Thyroid gland (tissue), 4 donors: ENCODE measurements at places on chromosomes 1 and 21.

GRCh38 chr1:166514067-166514466, 325.2 kb upstream of the POGK start:
- DNase-seq: no peak

GRCh38 chr1:26391450-26391849, 18.9 kb upstream of the ZNF683 start:
- no peak for DNase-seq

GRCh38 chr1:183635099-183635605, 431 bp downstream of the ARPC5 start:
- DNase-seq: peak; percentile 58

- DNase-seq: no peak
Observed at GRCh38 chr21:37658817-37659458, 257.3 kb downstream of the KCNJ6 start.

- DNase-seq: no peak
Observed at GRCh38 chr21:42490720-42491119, 5.3 kb downstream of the RSPH1 start.

GRCh38 chr1:76281306-76281705, 206.8 kb downstream of the ST6GALNAC3 start:
- peak; percentile 78 for DNase-seq

GRCh38 chr1:205286335-205286950, 35.1 kb downstream of the NUAK2 start:
- no peak for DNase-seq

GRCh38 chr1:46191033-46191701, 7.1 kb downstream of the POMGNT1 start:
- peak; percentile 40 for DNase-seq

DNA sequence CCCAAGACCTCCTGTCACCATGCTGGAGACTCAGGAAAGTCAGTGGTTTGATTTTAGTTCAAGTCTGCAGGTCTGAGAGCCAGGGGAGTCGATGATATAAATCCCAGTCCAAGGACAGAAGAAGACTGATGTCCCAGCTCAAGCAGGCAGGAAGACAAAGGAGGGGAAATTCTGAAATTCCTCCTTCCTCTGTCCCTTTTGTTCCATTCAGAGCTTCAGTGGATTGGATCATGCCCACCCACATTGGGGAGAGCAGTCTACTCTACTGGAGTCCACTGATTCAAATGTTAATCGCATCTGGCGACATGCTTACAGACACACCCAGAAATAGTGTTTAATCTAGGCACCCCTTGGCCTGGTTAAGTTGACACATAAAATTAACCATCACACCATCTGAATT, 7.2 kb upstream of the ADAMTS1 start:
- no peak for DNase-seq

DNA sequence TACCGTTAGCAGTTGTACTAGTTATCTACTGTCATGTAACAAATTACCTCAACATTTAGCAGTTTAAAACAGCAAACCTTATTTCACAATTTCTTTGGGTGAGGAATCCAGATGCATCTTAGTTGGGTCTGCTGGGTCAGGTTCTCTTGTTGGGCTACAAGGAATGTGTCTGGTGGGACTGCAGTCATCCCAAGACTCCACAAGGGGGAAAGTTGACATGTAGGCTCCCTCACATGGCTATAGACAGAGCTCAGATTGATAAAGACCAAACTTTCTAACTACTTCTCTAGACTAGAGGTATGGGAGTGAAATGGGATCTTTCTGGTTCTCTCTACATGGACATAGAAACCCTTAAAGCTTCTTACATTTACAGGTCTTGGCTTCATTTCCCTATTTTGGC, 160.9 kb downstream of the UCK2 start:
- DNase-seq: no peak

DNA sequence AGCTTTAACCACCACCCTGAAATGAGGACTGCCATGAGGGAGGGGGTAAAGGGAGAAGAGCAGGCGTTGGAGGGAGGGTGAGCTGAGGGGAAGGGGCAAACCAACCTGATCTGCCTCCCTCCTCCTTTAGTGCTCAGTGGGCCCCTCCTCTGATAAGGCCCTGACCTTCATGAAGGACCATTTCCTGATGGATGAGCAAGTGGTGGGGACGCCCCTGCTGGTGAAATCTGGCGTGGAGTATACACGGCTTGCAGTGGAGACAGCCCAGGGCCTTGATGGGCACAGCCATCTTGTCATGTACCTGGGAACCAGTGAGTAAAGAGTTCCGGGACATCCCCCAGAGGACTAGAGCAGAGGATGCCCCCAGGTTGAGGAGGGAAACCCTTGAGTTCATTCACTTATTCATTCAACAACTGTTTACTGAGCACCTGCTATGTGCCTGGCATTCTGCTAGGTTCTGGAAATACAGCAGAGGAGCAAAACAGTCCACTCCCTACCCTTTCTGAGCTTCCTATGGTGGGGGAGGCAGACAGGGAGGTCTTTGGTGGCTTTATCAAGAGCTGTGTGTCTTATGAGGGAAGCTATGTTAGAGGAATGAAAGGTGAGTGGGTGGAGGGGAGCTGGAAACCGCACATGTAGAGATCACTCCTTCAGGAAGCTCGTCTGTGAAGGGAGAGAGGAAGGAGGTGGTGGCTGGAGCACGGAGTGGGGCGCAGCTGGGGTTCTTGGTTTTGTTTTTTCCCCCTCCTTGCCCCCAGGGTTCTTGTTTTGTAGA, 19.5 kb downstream of the SEMA4A start:
- no peak for DNase-seq

- peak; percentile 51 for DNase-seq
Observed at GRCh38 chr1:10901091-10901890, 104.8 kb upstream of the CASZ1 start.

- DNase-seq: peak; percentile 20
Observed at GRCh38 chr1:2875707-2876561, 74.4 kb upstream of the TTC34 start.

DNA sequence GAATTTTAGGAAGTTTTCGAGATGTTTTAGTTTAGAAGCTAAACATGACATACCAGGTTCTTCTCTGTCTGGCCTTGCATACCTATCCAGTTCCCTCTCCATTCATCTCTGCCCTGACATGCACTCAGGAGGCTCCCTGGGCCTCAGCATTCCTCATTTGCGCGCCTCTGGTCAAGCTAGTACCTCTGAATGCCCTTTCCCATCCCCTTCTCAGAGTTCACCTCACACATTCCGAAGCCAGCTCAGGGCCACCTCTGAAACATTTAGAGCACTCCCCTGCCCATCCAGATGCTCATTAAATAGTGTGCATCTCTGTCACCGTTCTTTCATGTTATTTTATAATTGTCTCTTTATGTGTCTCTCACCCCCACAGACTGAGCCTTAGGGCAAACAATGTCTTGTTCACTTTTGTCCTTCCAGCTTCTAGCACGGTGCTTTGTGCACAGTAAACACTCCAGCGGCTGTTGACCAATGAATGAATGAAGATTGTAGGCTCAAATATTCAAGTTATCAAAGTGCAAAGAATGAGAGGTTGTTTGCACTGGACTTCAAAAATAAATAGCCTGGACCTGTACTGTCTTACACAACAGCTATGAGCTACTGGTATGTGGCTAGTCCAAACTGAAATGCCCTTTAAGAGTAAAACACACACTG, 1.2 kb upstream of the DHCR24 start:
- DNase-seq: no peak

GRCh38 chr1:53143527-53143926, 1.1 kb upstream of the SLC1A7 start:
- DNase-seq: no peak

- no peak for DNase-seq
Observed at GRCh38 chr1:156073740-156074139, 8.5 kb downstream of the MEX3A start.

DNA sequence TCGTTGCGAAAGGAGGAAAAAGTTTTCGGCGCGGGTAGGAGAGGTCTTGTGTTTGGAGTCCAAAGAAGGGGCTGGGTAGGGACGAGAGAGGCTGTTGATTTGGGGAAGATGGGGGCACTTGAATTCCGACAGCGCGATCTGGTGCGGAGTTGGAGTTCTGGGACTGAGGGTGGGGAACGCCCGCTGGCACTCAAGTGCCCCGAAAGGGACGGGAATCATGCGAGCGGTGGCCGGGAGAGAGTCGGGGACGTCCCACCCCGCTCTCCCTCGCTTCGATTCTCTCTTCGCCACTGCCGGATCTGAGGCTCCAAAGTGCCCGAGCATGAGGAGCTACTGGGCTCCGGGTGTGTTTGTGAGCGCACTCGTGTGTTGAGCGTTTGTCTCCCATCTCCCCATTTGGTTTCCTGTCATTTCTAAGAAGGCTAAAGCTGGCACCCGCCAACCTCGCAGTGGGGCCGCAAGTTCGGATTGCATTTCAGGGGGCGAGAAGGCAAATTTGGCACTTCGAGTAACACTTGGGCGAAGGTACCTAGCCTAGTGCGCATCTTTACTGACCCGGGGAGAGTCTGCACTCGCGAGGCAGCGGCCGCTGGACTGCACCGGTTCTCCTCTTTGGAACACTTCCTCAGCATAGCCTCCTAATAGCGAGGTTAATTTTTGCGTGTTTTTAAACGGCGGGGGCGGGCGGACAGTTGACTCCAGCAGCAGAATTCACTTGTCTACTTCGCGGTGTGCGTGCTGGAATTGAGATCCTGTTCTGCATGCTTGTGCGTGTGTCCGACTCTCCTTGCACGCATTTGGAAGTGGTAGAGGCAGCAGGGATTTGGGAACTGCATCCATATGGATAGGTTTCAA, 1.2 kb downstream of the CHRM3 start:
- DNase-seq: peak; percentile 4

DNA sequence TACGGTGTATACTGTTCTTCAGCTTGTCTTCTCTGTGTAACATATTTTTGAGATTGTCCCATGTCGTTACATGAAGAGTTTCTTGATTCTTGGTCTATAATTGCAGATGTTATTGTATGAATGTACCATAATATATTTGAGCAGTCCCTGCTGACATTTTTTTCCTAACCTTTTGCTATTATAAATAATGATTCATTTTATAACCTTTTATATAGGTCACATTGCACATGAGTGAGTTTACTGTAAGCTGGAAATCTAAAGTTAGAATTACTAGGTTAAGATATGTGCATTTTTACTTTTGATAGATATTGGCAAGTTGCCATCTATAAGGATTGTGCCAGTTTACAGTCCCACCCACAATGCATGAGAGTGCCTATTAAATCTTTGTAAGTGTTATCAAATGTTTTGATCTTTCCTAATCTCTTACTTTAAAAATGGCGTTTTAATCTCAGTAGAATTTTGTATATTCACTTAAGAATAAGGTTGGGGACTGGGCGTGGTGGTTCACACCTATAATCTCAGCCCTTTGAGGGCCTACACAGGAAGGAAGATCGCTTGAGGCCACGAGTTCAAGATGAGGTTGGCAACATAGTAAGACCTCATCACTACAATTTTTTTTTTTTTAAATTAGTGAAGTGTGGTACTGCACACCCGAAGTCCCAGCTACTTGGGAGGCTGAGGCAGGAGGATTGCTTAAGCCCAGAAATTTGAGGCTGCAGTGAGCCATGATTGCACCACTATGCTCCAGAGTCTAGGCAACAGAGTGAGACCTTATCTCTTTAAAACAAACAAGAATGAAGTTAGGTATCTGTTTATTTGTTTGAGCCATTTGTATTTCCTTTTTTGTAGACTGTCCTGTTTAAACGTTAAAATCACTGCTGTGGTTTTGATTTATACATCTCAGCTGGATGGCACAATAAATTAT, 36.5 kb downstream of the ZMYM1 start:
- no peak for DNase-seq

GRCh38 chr1:39540504-39541031, 36.0 kb downstream of the PABPC4 start:
- peak; percentile 28 for DNase-seq

DNA sequence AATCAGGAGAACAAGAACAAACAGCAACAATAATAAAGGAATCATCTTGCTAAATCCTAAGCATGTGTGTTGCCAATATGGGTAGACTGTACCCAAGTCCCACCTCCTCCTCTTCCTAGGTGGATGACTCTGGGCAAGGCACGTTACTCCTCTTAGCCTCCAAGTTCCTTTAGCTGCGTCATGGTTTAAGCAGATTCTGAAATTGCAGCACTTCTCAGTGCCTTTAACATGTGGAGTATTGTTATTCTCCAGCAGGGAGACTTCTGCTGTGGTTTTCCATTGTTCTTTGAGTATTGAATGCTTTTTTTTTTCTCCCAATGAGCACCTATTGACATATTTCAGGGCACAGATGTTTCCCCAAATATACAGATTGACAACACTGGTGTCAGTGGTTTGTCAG, 15.5 kb downstream of the ARHGEF10L start:
- DNase-seq: no peak

GRCh38 chr1:15400627-15401026, 9.1 kb upstream of the EFHD2 start:
- peak; percentile 36 for DNase-seq

DNA sequence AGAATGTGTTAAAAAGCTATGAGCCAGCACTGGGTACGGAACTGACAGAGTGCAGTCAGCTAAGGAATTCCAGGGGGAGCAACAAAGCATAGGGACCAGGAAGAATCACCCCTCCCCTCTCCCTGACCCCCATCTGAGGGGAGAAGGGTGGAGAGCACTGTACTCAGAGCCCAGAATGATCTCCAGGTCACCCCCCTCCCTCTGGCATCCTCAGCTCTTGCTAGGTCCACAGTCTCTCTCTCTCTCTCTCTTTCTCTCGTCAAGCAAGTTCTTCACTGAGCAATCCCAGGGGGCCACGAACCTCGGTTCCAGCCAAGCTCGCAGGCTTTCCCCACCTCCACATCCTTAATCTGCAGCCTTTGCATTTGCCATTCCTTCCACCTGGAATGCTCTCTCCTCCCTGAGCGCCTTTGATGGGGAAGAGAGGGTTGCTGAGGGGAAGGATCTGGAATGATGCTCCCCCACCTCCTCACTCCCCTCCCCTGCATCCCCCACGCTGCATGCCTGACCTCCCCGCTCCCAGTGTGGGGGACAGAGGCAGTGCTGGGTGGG, 6.7 kb upstream of the WASF2 start:
- no peak for DNase-seq

- no peak for DNase-seq
Observed at GRCh38 chr1:4599951-4600481, 54.4 kb upstream of the AJAP1 start.

DNA sequence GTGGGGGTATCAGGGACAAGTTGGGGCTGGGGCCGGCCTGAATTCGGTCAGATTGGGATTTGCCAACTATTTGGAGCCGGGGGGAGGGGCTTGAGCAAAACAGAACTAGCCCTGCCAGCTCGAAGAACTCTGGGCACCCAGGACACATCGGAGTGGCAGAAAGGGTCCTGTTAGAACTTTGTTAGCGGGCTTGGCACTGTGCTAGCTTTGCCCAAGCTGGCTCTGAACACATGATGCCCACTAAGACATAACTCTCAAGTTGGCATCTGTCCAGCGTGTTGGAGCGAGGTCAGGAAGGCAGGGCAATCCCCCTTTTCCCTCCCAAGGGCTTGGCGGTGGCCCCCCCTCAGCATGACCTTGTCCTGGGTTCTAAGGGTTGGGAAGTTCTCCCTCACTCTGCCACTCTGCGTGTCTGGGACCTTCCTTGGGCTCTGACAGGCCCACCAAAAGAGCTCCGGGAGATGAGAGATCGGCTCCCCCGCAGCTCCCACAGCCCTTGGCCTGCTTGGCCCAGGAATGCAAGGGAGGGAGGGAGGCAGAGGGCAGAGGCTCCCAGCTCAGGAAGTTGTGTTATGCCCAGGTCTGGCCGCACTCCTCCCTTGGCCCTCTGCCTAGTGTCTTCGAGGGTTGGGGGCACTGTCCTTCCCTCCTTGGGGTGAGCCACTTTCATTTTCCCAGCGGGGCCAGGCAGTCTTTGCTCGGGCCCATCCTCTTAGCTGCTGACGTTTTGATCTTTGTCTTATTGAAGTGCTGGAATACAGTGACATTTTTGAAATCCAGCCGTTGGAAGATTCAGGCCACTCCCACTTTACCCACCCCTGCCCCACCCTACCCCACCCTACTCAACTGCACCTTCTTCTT, 1.2 kb downstream of the LMNA start:
- DNase-seq: peak; percentile 85

GRCh38 chr21:33021667-33022066, 4.1 kb upstream of the OLIG2 start:
- no peak for DNase-seq
